Cardiac fibroblast (primary cell): ENCODE measurements at places on chromosomes 1 and 21.

DNA sequence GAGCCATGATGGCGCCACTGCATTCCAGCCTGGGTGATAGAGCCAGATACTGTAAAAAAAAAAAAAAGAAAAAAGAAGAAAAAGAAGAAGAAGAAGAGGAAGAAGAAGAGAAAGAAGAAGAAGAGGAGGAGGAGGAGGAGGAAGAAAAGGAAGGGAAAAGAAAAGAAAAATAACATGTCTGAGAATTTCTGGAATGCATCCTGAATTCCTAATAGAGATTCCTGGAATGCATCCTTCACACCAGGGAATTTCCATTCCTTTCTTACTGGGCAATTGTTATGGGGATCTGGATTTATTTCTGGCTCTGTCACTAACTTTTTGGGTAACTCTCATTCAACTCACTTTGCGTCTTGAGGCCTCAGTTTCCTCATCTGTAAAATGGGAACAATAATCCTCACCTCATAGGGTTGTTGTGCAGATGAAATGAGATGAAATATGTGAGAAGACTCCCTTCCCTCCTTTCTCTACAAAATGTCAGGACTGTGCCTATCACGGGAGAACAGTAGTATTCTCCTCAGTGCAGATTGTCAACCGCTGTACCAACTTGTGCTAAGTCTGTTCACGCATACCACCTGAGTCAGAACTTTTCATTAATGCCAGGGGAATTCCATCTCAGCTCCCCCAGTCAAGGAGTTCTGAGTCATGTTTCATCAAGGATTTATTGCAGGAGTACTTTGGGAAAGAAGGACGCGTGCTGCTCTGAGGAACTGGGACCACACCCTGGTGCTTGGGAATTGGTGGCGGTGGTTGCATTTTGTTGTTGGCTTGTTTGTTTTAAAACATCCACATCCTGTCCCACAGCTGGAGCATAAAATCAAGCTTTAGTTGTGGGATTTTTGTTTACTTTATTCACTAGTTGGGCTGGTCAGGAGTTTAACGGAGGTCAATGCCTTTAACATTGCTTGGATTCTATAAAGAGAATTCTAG is 42.4 kb upstream of the ROR1 start:
- DNase-seq: peak; percentile 78

GRCh38 chr1:16017461-16018303 is at the start of gene HSPB7:
HSPB7 (minus strand) TSS chr1:16018043; CDS start chr1:16017963, 80 bp downstream.
- DNase-seq: peak; percentile 94

DNA sequence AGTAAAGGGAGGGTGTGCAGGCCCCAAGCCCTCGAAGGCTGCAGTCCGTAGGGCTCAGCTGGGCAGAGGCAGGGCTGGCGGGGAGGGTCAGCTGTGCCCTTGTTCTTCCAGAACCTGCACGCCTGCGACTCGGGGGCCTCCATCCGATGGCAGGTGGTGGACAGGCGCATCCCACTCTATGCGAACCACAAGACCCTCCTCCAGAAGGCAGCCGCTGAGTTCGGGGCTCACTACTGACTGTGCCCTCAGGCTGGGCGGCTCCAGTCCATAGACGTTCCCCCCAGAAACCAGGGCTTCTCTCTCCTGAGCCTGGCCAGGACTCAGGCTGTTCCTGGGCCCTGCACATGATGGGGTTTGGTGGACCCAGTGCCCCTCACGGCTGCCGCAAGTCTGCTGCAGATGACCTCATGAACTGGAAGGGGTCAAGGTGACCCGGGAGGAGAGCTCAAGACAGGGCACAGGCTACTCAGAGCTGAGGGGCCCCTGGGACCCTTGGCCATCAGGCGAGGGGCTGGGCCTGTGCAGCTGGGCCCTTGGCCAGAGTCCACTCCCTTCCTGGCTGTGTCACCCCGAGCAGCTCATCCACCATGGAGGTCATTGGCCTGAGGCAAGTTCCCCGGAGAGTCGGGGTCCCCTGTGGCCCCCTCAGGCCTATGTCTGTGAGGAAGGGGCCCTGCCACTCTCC is 13.6 kb upstream of the LRRC3 start:
- no peak for DNase-seq

- peak; percentile 6 for DNase-seq
Measured at GRCh38 chr1:83497563-83497962, 501.4 kb downstream of the TTLL7 start.

DNA sequence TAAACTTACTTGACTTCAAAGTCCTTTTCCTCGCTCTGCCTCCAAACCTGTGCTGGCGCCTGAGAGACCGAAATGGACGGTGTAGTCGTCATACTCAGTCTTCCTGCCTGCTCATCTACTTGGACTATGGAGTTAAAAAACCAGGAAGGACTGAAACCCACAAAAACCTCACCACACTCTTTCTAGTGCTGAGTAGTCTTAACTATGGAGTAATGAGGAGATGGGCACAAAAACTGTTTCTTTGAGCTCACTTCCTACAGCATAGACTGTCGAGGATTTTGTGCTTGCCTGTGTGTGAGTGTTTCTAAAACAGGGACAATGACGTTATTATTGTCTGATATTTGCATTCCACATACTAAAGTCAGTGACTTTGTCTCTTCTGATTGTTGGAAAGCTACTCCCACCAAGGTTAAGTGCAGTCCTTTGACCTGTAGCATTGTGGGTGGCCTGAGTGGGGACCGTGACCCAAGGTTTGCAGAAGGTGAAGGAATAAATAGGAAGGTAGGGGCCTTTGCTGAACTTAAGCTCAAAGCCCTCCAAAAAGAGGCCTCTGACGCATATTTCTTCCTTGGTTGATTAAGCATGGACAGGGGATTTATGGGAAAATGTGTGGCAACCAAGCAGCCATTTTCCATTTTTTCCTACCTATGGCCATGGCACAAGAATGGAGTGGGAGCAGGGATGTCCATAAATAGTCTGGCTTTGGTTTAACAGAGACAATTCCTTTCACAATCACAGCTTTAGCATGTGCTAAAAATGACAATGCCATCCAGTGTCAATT is 109.6 kb downstream of the ZBTB18 start:
- no peak for DNase-seq

GRCh38 chr21:37704751-37705150 is 211.5 kb downstream of the KCNJ6 start:
- no peak for DNase-seq

- no peak for DNase-seq
Measured at GRCh38 chr1:220219136-220219442, 53.2 kb downstream of the RAB3GAP2 start.

- peak; percentile 39 for DNase-seq
Measured at GRCh38 chr1:178389441-178389840, 107.3 kb downstream of the CLEC20A start.

DNA sequence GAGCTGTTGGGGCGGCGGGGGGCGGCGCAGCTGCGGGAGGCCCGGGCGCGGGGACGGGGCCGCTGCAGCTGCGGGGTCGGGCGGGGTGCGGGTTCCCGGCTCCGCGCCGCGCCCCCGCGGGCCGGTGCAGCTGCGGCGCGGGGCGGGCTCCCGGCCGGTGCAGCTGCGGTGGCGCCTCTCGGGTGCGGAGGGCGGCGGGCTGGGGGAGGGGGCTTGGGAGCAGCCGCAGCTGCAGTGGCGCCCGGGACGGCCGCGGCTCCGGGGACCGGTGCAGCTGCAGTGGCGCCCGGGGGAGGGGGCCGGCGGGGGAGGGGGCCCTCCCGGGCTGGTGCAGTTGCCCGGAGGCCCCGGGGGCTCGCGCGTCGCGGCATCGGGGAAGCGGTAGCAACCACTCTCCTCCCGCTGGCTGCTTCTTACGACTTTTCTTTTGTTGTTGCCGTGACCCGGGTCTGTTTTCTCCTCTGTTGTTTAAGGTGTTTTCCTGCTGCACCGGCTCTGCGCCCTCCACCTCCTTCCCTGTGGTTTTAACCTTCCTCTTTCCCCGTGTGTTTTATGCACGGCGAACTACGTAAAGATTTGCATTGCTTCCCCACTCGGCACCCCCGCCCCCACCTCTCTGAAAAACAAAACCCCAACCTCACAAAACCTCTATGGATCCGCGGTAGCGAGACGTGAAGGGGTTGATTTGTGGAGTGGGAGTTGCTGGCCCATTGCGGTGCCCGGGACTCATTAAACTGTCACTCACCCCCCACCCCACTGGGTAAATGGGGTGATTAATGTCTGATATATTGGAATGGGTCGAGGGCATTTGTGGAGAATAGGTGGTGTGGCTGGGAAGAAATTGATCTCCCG is 1.7 kb upstream of the ZBTB18 start:
- DNase-seq: peak; percentile 23

DNA sequence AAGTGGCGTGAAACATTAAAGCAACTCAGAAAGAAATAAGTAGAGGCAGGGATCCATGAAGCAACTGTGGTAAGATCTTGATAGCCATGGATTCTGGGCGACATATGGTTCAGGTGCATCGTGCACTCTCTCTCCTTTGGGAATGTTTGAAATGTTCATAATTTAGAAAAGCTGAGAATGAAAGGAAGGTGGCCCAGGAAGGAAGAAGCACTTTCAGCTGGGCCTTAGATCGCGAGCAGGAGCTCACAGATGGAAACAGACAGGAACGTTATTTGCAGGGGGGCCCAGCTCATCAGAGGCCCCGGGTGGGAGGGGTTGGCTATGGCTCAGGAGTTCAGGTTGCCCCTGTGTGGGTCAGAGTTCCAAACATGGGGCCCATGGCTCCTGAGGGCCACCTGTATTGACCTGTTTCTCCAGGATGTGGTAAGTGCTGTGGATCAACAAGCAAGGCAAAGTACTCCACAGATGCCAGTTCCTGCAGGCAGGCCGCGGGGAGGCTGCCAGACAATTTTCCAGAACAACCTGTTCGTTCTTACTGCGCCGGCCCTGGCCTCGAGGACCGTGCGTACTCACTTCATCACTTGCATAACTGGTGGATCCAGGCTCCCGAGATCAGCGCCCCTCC is 253.2 kb downstream of the TOMM20 start:
- no peak for DNase-seq

DNA sequence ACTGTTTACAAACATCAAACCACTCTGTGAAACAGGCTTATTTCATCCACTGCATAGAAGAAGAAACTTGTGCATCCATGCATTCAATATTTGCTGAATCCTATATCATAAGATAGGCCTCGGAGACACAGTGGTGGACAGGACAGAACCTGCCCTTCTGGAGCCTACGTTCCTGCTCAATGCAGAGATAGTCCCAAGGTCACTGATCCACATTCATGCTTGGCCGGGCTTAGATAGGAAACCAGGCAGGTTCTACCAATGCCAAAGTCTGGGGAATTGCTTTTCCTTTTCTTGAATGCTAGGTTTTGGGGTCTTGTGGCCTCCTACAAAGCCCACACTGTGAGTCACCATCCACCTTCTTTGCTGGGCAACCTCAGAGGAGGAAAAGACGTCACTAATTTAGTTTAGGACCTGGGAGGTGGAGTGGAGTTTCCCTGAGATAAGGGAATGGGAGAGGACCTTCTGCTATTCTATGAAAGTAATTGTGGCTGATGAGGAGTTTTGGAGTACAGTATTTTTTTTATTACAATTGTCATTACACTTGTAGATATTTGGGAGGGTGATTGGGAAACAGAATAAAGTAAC is 99.7 kb upstream of the CD34 start:
- no peak for DNase-seq

DNA sequence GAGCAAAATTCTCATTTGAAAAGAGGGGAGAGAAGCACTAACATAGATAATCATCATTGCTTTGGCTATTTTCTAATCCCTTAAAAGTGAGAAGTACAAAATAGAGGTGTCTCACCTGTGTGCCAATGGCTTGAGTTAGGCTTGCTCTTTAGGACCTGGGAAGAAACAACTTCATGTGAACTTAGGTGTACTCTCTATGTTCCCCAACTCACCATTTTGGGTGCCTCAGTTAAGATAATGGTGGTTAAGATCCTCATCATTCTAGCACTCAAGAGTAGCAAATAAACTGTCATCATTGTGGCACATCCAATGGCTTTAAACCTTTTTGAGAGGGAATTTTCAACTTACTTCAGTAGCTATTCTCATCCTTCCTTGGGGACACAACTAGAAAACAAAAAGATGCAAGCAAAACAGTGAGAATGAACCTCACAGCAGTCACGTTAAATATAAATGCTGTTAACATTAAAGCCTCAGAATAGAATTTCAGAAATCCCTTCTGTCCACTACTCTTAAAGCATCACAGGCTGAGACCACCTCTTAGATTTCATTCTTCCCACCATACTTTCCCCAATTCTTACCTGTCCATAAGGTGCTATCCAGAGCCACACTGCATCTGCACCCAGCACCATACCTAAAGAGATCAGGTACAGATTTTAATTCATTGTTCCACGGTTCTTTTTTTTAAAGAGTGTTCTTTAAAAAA is 1.2 kb downstream of the GAS5 start:
- DNase-seq: no peak

- peak; percentile 74 for DNase-seq
Measured at GRCh38 chr1:8825985-8826481, 8.6 kb upstream of the RERE start.

DNA sequence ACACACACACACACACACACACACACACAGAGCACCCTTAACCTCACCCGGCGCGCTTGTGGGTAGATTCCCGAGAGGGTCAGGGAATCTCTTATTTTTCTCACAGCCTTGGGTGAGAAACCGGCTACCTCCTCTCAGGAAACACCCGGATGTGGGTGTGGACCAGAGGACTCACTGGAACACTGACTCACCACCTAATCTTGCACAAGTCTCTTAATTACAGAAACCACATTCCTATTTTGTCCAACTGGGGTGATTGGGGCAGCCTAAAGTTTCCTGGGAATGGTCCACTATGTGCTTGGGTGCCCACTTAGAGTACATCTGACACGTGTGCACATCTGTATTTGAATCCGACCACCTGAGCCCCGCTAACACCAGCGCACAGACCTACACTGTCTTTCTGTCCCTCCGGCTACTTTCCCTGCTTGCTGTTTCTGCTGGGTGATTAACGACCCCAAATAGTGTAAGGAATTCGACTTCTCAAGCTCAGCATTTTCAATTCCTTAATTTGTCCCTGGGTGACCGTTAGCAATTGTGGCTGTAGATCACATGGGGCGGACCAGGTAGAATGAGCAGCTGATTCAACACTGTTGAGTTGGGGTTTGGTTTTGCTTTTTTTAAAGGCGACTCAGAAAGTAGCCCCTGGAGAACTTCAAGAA is 14.0 kb upstream of the TBX15 start:
- peak; percentile 86 for DNase-seq

GRCh38 chr1:83828456-83828855 is 170.5 kb downstream of the TTLL7 start:
- DNase-seq: no peak

DNA sequence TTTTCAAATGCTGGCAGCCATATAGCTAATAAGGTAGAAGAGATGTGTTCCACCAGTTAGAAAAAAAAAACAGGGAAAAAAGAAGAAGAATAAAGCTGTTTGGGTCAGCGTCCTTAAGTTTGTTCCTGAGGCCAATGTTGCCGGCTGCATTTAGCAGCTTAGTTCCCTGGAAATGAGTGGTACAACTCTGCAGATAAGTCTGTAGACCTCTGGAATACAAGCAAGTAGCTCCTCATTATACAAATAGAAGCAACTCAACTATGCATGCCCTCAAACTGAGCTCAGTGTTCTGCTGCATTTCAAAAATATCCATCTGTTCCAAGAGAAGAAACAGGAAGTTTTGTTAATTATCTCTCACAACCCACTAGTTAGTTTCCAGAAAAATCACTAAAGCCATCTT is 181.2 kb upstream of the PKN2 start:
- no peak for DNase-seq

DNA sequence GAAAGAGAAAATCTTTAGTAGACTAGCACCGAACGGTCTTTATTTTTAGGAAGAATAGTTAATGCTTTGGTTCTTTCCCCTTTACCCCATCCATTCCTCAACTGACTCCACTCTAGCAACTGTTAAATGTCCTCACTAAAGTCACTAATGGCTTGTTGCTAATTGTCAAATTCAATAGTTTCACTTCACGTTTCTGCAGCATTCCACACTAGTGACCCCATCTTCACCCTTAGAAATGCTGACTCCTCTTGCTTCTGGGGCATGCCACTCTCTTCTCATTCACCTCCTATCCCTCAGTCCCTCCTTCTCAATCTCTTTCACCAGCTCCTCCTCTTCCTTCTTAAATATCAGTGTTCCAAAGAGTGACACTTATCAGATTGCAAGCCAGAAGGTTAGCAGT is 19.4 kb upstream of the CADM3 start:
- DNase-seq: no peak
